ENCODE measurements at places on chromosomes 3 and 15.
A peak's percentile ranks its signal among the peaks of the same experiment; 100 is the strongest.

DNA sequence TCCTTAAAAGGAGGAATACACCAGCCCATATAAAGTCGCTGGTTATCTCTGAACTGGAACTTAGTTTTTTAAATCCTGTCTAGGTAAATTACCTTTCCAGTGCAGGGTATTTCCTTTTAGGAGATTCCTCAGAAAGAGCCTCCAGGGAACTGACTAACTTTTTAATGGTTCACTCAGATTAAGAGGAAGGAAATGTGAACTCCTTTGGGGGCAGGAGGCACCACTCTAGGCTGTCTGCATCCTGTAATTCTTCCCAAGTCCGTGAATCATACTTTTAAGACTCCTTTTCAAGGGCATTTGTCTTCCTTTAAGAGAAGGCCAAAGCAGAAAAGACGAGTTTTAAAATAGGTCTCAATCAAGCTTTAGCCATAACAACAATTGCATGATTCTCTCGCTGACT lies 871.2 kb upstream of the NR2F2 start:
- no peak for DNase-seq

GRCh38 chr15:67554580-67554979 lies 12.1 kb downstream of the MAP2K5 start:
- no peak for DNase-seq

DNA sequence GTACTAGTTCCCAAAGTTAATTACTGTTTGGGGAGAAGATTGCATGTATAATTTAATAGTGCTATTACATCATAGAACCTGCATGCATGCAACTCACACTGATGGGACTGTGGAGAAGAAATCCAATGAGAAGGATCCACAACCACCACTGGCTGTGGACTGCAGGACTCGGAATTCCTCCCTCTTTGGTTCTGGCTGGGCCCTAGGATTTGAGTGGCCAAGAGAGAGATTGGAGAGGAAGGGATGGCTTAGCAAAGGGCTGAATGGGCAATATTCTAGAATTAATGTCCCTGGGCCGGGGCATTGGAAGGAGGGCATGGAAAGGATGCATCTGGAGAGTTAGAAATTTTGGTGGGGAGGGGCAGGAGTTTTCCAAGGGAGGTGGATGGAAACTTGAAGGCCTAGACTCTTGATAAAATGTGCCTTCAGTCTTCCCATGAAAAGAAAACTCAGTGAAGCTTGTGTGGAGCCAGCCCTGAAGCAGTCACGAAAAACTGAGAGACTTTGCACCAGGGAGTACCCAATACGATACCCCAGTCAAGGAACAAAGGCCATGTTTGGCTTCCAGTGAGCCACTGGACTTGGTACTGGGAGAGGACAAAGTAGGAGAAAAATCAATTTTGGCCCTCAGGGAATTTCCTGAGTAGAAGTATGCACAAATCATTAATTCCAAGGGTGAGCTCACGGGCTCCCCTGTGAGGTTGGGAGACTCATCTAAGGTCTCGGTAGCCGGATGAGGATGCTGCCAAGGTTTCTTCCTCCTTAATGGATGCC lies 31.4 kb upstream of the TPM1 start:
- no peak for DNase-seq

DNA sequence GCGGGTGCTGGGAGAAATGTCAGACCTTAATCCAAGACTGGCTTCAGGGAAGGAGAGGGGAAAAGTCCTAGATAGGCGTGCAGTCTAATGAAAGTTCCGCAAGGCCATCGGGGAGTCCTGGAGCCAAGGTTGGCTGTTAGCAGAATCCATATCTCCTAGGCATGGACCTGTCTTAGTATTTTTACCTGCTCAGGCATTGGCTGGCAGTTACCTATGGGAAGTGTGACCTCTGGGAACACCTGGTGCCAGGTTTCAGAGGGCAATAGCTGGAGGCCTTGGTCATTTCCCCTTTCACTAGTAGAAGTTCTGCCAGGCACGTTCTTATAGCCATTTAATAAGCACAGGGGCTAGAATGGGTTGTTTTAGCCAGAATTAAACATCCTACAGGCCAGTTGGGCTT lies 330.8 kb upstream of the SEMA6D start:
- DNase-seq = no peak

GRCh38 chr15:81723701-81724100 lies 322.1 kb downstream of the MEX3B start:
- DNase-seq = no peak

GRCh38 chr3:126867190-126867862 lies 115.6 kb upstream of the PLXNA1 start:
- DNase-seq = no peak

DNA sequence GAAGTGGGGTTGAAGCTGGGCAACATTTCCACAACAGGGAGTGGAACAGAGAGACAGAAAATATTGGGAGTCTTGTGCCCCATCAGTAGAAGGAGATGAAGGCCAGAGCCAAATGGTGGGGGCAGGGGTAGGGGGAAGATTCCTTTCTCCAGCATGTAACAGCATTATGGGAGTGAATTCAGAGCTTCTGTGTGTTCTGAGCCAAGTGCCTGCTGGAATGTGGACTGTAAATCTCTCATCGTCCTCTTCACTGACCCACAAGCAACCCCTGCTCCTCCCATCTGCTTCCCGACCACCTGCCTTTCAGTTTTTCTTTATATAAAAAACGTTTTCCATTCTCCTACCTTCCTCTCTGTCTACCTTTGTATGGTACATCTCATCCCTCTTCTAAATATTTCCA lies 344.2 kb upstream of the TPRG1 start:
- no peak for DNase-seq

GRCh38 chr3:54733106-54734006 lies 194.5 kb downstream of the LRTM1 start:
- DNase-seq = peak; percentile 64

DNA sequence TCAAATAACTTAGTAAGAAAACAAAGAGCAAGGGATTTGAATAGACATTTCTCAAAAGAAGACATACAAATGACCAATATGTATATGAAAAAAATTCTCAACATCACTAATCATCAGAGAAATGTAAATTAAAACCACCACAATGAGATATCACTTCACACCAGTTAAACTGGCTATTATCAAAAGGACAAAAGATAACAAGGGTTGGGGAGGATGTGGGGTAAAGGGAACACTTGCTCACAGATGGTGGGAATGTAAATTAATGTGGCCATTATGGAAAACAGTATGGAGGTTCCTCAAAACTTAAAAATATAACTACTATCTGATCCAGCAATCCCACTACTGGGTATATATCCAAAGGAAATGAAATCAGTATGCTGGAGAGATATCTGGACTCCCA lies 46.0 kb upstream of the RYK start:
- no peak for DNase-seq

- DNase-seq = peak; percentile 15
Measured at GRCh38 chr3:79517766-79518413, 249.9 kb downstream of the ROBO1 start.

DNA sequence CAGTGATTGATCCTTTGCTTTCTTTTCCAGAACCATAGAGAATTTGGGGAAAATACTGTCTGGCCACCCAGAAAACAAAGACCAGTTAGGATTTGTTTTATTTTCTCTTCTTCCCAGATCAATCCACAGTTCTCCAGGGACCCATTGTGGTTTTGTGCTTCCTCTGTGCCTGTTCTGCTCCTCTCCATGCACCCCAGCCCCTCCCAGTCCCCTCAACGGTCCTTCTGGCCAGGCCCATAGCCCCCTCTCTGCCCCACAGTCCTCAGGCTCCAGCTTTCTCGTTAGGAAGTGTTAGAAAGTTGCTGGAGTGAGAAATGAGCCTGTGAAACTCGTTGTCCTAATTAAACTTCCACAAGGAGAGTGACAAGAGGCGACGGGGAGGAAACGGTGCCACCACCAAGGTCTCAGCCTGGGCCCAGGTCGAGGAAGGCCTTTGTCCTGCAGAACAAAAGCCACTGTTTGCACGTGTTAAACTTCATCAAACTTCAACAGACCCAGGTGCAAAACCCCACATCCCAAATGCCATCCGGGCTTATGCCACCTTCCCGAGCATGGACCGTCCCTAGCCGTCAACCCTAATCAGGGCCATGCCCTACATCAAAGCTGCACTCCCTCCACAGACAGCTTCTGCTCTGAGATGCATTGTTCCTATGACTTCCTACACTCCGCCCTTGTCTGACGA lies 18.7 kb upstream of the ALDH1A3 start:
- DNase-seq = no peak

DNA sequence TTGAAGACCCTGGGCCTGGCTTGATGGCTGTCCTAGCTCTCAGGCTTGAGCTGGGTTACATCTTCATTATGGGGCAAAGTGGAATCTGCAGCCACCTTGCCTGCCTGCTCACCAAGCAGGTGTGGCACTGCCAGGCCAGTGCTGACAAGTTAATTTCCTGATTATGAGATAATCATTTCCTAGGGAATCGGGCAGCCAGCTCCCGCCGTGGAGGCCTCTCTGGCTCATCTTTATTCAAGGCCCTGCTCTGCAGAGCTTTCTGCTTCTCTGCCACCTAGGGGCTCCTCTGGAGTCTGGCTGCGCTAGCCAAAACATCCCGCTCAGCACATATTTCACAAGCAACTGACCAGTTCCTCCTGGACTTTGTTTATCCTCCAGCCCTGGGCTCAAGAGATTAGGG lies 9.9 kb downstream of the LOXL1 start:
- DNase-seq = peak; percentile 46

DNA sequence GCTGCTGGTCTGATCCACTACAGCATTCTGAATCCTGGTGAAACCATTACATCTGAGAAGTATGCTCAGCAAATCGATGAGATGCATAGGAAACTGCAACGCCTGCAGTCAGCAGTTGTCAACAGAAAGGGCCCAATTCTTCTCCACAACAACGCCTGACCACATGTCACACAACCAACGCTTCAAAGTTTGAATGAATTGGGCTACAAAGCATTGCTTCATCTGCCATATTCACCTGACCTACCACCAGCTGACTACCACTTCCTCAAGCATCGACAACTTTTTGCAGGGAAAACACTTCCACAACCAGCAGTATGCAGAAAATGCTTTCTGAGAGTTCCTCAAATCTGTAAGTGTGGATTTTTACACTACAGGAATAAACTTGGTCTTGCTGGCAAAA lies 54.7 kb upstream of the C2CD4B start:
- DNase-seq = no peak

- DNase-seq = no peak
Measured at GRCh38 chr3:11154953-11155325, 646 bp downstream of the HRH1 start.

DNA sequence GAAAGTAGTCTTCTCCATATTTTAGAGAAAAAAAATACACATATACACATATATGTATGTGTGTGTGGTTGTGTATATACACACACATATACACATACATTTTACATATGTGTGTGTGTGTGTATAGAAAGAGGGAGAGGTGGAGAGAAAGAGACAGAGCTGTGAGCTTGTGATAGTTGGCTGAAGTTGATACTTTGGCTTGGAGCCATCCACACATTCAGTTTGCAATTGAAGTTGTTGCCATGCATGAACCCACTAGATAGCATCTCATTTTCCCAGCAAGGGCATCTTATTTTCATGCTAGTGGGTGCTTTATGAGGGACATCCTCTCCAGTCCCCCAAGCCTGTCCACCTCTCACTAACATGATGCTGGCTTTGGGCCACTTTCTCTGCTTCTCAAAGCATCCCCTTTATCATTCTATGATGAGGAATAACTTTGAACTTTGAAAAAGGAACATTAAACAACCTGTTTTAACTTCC lies 228.6 kb downstream of the ZNF621 start:
- no peak for DNase-seq

DNA sequence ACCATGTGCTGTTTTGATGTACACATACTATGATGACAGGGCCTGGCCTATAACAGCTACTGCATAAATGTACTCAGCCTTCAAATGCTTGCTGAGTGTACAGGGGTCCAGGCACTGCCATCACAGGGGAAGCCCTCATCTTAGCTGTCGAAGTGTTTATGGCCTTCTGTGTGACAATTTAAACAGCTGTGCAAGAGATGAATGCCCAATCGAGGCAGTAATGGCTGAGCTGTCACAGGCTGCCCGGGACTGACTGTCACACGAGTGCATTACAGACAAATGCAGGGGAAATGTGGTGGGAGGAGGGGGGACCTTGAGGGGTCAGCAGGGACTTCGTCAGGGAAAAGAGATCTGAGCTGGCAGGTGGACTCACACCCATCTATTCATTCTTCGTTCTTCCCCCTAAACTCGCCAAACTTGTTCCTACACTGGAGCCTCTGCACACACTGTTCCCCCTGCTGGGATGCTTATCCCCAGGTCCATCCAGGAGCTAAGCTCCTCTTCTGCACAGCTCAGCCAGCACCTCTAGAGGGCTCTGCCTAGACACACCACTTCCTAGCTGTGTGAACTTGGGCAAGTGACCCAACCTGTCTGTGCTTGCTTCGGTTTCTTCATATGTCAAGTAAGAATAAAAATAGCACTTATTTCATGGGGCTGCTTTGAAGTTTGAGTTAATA lies 156.2 kb upstream of the IQSEC1 start:
- no peak for DNase-seq

DNA sequence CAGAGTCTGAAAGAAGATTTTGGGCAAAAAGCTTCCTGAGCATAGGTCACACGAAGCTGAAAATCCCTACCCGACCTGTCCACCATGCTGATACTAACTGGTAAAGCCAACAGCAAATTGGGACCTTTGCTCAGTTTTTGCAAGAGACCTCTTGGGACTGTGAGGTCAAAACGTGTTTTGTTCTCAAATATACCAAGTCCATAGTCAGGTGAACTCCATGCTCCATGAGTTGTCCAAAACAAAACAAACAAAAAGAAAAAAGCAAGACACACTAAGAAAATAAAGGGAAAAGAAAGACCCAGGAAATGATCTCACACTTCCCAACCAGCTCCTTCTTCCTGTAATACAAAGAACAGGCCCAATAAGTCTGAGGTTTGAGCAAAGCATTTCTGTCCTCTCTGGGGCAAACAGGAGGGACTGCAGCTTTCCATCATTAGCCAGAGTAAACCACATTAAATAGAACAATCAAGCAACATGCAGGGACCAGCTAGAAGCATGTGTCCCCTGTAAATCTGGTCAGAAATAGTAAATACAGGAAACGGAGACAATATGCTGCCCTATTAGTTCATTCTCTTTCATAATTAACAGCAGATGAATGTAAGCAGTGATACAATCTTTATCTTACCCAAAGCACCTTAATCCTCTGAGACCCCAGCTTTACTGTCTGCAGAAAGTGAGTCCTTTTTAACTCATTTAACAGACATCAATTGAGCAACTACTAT lies 125.0 kb upstream of the LIPC start:
- peak; percentile 16 for DNase-seq

DNA sequence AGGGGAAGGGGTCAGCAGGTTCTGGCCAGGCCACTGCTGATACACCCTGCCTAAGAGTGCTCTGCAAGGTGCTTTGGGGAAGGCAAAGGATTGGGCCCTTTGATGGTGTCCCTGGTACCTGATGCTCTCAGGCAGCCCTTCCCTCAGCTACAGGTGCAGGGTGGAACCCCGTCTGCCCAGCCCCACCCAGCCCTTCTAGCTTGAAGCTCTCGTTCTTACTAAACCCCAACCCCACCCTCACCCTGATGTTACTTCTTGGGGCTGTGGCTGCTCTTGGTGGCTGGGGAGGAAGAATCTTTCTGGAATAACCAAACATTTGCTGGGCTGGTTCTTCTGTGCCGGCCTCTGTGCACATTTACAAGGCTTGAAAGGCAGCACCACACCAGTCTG lies 6.4 kb downstream of the GNAI2 start:
- DNase-seq = no peak

All from fibroblast of gingiva (primary cell).